ENCODE measurements at places on chromosomes 2 and 18. TPM values are rescaled to one million over a fixed set of nuclear protein-coding genes. Genes with fewer than 3 reads are reported as not detected.

DNA sequence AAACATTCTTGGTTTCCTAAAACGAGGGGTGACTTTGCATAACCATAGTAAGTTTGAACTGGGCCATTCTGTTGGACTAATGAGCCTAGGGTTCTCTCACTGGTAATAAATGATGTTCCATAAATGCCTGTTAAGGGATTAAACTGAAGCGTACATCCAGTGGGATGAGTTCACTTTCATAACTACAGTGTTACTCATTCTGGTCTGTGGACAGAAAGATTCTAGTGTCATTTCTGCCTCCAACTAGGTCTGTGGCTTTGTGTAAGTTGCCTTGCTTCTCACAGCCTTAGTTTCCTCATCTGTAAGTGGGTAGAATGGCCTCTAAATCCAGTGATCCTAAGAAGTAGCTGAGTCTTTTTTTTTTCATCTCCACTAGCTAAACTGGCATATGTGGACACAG lies 1860.6 kb upstream of the PIK3C3 start:
- DNase-seq: no peak

DNA sequence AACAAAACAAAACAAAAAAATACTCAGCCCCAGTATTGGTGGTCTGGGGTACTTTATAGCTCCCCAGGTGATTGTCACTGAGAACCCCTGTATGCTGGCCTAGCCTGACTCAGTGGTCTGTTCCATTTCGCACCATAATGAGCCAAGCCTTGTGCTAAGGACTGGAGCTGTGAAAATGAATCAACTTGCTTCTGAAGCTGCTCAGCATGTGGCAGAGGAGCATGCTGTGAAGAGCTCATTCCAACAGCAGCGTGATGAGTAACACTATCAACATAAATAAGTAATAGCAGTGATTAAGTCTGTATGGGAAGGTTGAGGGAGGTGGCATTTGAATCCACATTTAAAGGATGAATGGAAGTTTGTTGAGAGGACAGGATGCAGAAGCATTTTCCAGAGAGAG lies 67.2 kb upstream of the ATL2 start:
- DNase-seq: no peak

- DNase-seq: no peak
Measured at GRCh38 chr2:200329798-200330197, 23.3 kb downstream of the SPATS2L start.

The SANBR gene
- total RNA-seq: 16.3 TPM

DNA sequence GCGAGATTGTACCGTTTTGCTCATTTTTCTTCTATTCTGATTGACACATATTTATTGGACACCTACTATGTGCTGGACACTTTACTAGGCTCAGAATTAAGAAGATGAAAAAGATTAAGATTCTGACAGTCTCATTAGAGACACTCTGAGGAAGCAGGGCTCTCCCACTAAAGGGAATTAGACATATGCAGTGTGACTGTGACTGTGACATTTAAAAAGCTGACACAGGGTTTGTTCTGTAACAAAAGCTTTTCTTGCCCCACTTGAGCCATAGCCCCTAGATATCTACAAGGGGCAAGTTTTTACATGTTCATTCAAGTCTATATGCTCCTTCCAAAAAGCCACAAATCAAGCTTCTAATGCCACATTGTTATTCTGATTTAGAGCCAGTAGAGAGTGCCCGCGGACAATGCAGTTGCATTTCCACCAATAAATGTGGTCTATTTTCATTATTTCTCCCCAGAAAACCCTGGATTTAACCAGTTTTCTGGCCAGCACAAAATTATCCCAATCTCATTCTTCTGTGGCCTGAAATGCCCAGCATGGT lies 9.8 kb downstream of the ARHGAP25 start:
- DNase-seq: no peak

DNA sequence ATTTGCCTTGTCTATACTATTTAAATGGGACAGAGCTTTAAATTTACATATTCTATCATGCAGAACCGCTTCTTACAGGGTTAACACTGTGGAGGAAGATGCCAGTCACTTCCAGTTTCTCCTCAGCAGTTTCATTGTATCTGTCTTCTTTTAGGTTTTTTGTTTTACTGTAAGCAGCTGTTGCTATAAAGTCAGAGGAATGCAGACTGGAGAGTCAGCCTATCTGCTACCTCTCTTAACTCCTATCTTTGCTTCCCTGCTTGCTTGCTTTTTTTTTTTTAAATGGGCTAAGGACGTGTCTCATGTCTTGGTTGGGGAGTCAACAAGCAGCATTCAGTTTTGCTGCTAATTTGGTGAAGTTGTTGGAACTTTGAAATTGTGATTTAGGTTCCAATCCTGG lies 8.9 kb downstream of the EPC2 start:
- no peak for DNase-seq

GRCh38 chr2:88590998-88591613 lies 36.2 kb downstream of the EIF2AK3 start:
- peak; percentile 79 for DNase-seq

- DNase-seq: no peak
Measured at GRCh38 chr18:77165503-77166188, 33.1 kb upstream of the MBP start.

GRCh38 chr2:234680688-234681619 lies 184.1 kb upstream of the ARL4C start:
- peak; percentile 87 for DNase-seq

GRCh38 chr2:158998551-158999248 lies 30.3 kb downstream of the TANC1 start:
- peak; percentile 36 for DNase-seq

The G6PC2 gene
- total RNA-seq: not detected

The TEX44 gene
- total RNA-seq: not detected

- DNase-seq: no peak
Measured at GRCh38 chr2:28488083-28488830, 7.6 kb upstream of the PLB1 start.

DNA sequence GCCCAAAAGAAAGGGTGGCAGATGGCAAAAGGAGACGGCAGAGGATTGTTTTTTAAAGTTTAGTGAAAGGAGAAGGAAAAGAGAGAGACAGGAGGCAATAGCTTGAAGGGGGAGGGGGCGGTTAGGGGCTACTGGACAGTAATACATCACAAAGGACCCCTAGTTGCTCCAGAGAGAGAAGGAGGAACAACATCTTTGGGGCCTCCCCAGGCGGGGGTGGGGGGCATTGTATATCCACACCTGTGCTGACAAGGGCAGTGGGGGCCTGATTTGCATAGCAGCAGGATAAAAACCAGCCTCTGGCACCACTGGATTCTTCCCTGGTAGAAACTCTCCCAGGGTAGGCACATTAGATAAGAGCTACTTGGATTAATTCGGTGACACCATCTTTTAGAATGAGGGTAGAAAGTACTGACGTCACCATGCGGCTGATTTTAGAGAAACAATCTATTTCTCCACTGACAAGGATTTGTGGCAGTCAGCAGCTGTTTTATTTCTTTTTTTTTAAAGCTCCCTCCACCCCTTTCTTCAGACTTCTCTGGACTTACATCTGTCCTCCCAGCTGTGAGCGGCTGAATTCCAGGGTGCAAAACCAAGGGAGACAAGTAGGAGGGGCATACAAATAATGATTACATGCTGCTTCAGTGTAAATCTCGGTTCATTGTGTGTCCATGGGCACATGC lies 199.8 kb upstream of the NRP2 start:
- peak; percentile 47 for DNase-seq

DNA sequence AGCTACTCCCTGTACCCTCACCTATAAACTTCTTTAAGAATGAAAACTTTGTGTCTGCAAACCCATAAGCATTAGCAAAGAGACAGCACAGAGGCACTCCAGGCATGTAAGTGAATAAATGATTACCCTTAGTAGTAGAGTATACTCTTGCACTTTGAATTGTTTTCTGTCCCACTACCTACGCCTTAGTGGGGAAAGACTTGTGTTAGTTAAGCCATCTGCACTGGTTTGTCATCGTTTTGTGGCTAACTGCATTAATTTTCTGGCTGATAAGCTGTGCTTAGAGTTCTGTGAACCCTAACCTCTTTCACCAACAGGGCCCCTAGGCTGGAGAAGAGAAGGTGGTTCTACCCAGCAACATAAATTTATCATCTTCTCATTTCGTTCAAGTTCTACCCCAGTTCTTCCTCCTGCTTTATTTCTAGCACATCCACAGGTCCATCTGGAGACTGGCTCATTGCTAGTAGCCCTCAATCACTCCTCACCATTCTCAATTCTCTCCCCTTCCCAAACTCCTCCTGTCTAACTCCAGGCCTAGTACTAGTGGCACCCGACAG lies 710 bp downstream of the LMAN2L start:
- no peak for DNase-seq

The ACKR3 gene
- total RNA-seq: 15.8 TPM

DNA sequence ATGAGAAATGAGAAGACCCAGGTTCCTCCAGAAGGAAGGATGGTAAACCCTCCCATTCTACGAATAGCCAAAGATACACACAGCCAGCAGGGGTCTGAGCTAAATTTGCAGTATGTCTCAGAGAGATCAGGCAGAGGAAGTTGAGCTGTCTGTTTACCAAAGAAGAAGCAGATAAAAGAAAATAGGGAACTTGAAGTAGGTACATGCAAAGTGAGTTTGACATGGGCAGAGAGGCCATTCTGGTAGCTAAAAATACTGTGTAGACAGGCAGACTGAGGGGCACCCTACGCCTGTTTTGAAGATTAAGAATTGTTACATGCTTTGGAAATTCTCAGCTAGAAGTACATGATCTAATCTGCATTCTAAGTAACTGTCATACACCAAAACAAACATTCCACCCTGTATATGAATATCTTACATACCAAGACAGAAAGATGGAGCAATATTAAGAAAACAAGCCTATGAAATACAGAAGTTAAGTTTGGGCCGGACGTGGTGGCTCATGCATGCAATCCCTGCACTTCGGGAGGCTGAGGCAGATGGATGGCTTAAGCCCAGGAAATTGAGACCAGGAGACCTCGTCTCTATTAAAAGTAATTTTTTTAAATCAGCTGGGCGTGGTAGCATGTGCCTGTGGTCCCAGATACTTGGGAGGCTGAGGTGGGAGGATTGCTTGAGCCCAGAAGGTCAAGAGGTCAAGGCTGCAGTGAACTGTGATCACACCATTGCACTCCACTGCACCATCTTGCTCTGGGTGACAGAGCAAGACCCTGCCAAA lies 157.9 kb downstream of the ANKRD44 start:
- DNase-seq: no peak

GRCh38 chr2:1990724-1991123 lies 246.4 kb upstream of the PXDN start:
- DNase-seq: no peak

Measured in lung (tissue), 17 donors.